IMR-90 (cell line): ENCODE measurements at places on chromosomes 3 and 15. TPM values are rescaled to one million over a fixed set of nuclear protein-coding genes. Genes with fewer than 3 reads are reported as not detected.

Gene CACNA2D3
- 0.41 and 0.50 TPM in 2 replicates for polyA plus RNA-seq

Gene NTRK3
- 0.01 and 0.15 TPM in 2 replicates for polyA plus RNA-seq

- H3K27me3 ChIP-seq, result no peaks in the 10 kb centered on the region
- DNase-seq, result no peak
- no peaks in the 10 kb centered on the region for H3K4me1 ChIP-seq
- H3K27ac ChIP-seq, result no peak overlapping the region
- H3K36me3 ChIP-seq, result no peaks in the 10 kb centered on the region
These were observed 317.5 kb upstream of the THRB start for GRCh38 chr3:24812116-24812515.

- no peak for DNase-seq
- peaks cover 13% of the 10 kb centered on the region for H3K4me1 ChIP-seq
- no peaks in the 10 kb centered on the region for H3K36me3 ChIP-seq
- no peak overlapping the region for H3K4me3 ChIP-seq
These were observed 56.7 kb upstream of the DGKG start for GRCh38 chr3:186418671-186419145.
